ENCODE measurements at places on chromosomes 5 and 9.

DNA sequence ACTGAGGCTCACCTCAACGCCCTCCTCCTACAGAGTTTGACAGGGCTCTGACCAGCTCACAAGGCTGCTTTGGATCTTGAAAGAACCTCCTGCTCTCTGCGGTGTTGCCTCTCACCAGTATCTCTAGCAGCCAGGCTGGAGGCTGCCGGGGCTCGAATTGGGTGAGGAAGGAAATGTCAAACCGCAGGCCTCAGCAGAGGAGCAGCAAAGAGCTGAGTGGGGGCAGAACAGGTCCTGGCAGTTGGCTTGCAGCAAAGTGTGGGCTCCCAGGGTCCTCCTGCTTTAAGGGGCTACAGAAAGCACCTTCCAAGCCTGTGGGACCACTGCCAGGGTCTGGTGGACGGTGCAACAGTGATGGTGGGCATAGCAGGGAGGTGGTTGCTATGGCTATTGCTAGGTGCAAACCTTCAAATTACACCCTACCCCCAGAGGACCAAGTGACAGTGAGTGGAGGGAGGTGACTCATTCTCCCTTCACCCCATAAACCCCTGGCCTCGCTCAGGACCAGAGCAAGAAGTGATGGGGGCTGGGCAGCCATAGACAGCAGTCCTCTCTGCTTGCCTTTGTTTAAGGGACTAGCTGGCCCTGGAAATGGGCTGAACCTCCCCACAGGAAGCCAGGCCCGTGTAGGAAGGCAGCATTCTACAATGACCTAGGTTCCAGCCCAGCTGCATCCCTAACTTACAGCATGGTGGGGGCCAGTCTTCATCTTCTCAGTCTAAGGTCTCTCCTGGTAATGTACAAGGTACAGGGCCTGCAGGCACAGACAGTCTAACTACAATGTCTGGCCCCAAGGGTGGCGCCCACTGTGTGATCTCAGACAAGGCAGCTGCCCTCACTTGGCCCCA, 18.7 kb downstream of the LCP2 start:
- peak; percentile 88 for DNase-seq

DNA sequence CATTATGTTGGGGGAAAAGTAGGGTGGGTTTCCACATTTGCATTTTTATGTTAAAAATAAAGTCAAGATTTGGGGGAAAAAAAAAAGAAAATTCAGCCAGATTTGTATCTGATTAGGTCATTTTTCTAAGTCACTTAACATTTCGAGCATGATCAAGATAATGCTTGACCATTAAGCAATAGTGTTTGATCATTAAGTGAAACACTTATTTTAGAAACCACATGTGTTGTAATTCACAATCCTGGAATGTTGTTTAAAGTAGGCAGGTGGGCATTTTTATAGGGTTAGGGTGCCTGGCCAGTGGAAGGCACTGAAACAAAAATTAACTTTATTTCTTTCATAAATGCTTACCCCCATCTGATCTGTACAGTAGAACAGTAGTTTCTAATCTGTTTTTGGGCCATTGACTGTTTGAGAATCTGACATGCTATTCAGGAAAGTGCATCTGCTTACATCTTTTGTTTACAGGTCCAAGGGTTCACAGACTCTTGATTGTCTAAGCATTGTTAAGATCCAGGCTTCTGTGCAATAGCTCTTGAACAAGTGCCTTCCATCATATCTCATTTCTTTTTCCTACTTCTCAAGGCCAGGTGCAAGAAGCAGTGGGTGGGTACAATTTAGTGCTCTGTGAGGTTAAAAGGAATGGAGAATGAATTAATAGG, 9.1 kb downstream of the ZCCHC9 start:
- no peak for DNase-seq

GRCh38 chr5:143188083-143188482, 215.4 kb downstream of the NR3C1 start:
- no peak for DNase-seq

DNA sequence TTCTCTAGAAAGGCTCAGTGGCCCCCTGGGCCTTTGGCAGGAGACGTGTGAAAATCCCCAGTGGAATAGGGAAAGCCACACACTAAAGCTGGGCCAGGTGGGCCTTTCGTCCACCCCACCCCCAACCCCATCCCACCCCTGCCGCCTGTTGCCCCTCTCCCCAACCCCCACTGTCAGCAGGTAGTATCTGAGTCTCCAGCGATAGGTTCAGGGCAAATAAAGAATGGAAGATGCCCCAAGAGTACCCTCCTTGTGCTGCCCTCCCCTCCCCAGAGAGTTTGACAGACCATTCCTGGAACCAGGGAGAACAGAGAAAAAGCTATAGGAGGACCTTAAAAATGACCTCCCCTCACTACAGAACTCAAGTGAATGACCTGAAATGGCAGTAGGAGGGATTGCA, 36.7 kb upstream of the UBE2D2 start:
- DNase-seq = no peak

- DNase-seq = no peak
Measured at GRCh38 chr9:90296539-90296938, 346.1 kb downstream of the DIRAS2 start.

- DNase-seq = no peak
Measured at GRCh38 chr5:117736698-117737097, 1162.1 kb upstream of the SEMA6A start.

DNA sequence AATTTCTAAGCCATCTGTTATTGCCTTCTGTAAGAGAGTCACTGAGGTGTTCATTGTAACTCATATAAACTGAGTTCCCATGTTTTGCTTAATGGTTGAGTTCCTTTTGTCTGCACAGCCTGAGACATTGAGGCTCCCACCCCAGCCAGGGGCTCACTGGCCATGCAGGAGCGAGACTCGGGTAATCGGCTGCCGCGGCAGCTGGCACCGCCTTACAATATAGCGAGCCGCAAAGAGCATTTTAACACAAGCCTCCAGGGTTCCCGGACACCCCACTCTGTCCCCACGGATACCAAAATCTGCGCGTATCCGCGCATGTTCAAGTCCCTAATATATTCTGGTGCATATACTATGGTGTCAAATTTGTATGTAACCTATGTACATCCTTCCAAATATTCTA, 24.4 kb upstream of the GLDC start:
- no peak for DNase-seq

GRCh38 chr5:150303660-150304386, 1.1 kb upstream of the ARSI start:
- DNase-seq = no peak

GRCh38 chr5:139982157-139982974, 60.7 kb downstream of the NRG2 start:
- no peak for DNase-seq

- DNase-seq = no peak
Measured at GRCh38 chr9:133107961-133108793, 12.9 kb downstream of the RALGDS start.

DNA sequence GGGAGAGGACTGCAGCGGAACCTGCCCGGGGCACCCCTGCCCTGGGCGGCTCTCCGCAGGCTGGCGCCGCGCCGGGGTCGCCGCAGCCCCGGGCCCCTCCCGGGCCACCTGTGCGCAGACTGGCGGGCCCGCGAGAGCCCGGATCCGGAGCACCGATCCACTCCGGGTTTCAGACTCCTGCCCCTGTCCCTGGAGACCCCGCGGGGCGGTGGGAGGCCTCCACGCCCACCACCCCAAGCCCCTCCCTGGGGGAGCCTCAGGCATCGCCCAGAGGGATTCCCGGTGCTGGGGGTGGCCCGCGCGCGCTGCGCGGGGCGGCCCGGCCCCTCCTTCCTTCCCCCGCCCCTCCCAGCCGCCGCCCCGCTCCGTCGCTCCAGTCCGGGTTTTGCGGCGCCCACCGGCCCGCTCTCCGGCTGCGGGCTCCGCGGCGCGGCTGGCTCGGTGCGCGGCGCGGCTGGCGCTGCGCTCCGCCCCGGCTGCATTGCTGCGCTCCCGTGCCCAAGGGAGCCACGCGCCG, at the start of gene UNC5A:
UNC5A (plus strand) TSS at position 479 of the 517 bp plus-strand sequence. CDS start 192 bp downstream, outside the sequence.
- DNase-seq = no peak

DNA sequence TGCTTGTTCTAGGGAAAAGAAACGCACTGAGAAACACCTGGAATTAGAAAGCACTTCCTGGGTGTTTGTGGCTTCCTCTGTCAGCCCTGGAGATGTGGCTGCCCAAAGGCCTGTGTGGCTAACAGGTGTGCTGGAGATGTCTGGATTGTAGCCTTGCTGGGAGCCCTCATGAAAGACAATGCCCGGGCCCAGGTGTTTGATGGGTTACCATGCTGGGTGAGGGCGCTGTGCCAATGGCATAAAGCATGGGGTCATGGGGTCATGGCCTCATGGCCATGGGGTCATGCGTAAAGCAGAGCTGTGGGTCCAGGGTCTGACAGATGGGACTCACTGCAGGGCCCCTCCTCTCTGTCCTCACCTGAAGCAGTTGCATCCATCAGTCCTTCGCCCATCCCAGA, 21.6 kb downstream of the ANKRD33B start:
- no peak for DNase-seq

DNA sequence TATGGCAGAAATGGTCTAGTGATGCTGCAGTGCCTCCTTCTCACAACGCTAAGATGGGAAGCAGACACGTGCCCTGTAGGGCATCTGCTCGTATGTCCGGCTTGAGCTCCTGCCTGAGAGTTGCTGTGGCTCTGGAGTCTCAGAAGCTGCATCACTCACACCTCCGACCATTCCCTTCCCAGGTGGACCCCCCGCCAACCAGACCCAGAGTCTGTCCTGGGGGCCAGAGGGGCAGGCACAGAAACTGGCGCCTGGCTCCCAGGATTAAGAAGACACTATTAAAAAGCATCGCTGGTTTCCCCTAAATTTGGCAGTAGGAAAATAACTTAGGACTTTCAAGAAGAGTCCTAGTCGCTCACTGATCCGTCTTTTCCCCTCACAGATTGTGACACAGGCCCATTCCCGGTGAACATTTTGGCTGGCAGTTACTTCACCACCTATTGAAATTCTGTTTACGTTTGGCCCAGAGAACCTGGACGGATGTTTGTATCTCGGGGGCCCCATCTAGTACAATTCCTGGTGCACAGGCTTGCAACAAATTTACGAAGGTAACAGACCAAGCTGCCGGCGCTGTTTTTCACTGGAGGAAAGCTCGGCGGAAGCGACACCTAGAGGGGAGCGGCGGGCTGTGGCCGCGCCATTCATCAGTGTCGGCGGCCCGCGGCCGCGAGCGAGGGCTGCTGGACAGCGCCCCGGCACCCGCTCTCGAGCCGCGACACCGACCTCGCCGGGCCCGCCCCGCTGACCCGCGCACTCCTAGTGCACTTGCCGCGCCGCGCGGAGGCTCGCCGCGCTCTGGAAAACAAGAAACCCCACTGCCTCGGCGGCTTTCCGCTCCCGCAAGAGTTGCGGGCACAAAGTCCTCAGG, 1.6 kb downstream of the FSTL4 start:
- no peak for DNase-seq

DNA sequence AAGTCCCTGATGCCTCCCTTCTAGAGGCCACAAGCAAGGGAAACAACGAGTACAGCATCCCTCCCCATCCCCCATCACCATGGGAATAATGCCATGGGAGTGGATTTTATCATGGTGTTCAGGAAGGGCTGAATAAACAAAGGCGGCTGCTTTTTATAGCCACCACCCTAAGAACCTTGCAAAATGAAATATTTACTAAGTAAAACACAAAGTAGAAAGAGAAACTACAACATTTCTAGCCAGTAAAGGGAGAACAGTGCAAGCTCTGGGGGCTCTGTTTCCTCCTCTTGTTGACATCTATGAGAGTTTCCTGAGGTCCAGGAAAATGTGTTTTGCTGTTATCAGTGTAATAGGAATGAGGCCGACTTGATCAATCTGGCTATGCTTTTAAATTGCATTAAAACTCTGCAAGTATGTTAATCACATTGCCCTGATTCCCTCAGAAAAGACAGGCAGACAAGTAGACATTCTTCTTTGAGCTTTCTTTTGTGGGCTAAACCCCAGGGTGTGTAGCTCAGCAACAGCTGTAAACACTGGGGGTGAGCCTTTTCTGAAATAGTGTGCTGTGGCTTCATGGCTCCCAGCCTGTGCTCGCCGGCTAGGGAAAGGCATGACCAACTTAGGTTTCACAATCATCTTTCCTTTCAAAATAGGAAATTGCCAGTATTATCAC, 31.1 kb downstream of the SV2C start:
- no peak for DNase-seq

DNA sequence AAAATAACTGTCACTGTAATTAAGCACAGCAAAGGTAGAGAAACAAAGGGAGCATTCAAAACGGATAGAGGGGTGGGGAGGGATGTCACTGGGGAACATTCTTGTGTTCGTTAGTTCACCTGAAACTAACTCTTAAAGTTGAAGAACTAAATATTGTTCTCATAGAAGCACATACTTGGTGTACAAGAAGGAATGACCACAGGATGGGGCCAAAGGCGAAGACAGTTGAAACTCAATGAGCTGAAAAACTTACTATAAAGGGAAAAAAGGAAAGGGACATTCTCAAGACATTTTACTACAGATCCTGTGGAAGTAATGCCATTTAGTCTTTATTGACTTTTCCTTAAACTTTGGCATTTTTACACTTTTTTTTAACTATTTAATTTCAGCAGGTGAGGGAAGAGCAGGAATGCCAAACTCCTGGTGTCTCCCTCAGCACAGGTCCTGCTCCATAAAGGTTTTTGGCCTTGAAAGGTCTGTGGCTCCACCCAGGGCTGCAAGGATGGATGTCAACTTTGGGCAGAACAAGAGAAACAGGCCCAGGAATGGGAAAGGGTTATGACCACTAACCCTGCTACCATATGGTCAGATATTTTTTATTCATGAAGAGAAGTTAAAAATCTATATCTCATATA, 197.6 kb upstream of the RASA1 start:
- DNase-seq = no peak

DNA sequence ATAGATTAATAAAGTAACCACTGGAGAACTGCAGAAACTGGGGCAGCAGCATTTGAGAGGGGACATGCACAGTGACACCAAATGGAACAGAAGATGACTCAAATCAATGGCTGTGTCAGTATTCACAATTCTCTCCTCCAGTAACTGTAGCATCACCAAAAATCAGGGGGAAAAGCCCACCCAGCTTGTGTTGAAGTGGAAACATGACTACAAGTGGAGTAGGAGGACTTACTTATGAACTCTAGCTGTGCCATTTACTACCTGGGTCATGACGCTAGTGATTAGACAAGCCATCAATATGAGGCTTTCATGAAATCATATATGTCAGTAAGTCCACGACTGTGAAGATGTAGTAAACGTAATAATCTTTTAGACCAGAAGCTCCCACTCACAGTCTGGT, 199.8 kb upstream of the PTGER4 start:
- DNase-seq = no peak

DNA sequence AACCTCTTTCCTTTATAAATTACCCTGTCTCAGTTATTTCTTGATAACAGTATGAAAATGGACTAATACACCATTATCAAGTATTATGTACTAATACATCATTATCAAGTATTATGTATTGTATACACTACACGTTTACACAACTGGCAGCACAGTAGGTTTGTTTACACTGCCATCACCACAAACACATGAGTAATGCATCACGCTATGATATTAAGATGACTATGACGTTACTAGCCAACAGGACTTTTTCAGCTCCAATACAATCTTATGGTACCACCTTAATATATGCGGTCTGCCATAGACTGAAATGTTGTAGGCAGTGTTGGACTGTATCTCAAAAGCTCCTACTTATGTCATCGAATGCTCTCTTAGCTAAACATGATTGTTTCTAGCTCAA, 28.2 kb downstream of the PRELID2 start:
- DNase-seq = no peak

All from effector memory CD4-positive, alpha-beta T cell (primary cell).